ENCODE measurements at places on chromosomes 3 and 15.

GRCh38 chr3:153003441-153003840, 158.6 kb upstream of the RAP2B start:
- DNase-seq = no peak

DNA sequence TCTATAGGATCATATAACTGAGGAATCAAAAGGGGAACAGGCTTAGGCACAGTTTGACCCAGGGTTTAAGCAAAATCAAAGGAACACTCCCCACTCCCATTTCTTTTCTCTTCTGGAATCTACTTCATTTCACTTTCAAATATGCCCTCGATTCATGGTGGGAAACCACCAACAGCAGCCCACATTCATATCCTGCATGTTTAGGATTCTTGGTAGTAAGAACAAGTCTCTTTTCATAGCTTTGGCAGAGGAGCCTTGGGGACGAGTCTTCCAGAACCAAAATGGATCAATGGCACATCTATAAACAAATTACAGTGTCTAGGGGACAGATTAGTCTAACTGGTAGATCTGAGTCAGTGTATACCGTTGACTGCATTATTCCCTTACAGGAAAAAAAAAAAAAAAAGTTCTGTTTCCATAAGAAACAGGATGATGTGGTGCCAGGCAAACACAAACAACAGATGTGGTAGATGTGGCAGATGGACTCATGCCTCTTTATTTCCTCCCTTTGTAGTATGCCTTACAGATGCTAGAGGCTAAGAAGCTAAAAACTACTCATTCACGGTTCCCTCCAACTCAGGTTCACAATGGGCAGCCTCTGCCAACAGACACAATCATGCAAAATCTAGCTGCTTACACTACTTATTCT, 578.3 kb upstream of the ADAMTS9 start:
- DNase-seq = no peak

- DNase-seq = no peak
Observed at GRCh38 chr3:106130384-106131198, 261.8 kb upstream of the CBLB start.

DNA sequence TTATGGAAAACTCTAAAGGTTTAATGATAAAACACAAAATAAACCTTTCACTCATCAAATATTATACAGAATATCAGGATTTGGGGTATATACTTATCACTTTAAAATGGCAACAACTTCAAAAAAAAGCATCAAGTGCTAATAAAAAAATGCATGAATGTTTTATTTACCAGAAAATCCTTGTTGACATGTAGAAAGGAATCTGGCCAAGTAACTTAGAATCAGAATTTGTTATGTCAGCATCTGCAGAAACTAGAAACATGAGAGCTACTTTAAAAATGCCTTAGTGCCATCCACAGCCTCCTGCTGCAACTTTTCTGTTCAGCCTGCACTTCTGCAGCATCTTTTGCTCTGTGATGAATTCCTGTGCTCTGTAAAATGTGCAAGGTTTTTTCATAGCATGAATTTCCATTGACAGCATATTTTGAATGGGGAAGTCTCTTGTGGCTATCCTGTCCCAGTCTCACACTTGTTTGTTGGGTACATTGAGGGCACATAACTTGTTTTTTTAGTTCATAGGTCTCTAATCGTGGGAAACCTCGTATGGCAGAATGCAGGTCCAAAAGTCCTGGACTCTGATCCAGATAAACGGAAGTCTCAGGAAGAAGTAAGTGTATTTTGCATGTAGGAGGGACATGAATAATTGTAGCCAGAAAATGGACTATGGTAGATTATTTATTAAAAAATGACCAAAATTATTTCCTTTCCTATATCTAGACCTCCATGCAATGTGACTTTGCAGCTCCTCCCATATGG, 21.1 kb upstream of the MYRIP start:
- DNase-seq = no peak

- DNase-seq = no peak
Observed at GRCh38 chr15:90222547-90222946, 11.2 kb downstream of the CIB1 start.

DNA sequence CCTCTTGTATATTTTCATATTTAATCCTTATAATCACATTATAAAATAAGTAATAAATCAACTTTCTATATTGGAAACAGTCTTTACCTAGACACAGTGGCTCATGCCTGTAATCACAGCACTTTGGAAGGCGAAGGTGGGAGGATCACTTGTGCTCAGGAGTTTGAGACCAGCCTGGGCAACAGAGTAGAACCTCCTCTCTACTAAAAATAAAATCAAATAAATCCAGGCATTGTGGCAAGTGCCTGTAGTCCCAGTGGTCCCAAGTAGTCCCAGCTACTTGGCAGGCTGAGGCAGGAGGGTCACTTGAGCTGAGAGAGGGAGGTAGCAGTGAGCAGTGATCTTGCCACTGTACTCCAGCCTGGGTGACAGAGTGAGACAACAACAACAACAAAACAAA, 975.1 kb downstream of the ROBO1 start:
- DNase-seq = no peak

Data from stimulated activated CD8-positive, alpha-beta memory T cell treated with anti-CD3 and anti-CD28 coated beads, Interleukin-7, amount 100 ng/mL, for 24 hours (primary cell).